ENCODE measurements at places on chromosomes 4 and X. TPM values are rescaled to one million over a fixed set of nuclear protein-coding genes. Genes with fewer than 3 reads are reported as not detected.

- no peaks in the 10 kb centered on the region for H3K4me1 ChIP-seq
- no peaks in the 10 kb centered on the region for H3K36me3 ChIP-seq
Measured at GRCh38 chr4:99815597-99816011, 1.0 kb upstream of the DAPP1 start.

DNA sequence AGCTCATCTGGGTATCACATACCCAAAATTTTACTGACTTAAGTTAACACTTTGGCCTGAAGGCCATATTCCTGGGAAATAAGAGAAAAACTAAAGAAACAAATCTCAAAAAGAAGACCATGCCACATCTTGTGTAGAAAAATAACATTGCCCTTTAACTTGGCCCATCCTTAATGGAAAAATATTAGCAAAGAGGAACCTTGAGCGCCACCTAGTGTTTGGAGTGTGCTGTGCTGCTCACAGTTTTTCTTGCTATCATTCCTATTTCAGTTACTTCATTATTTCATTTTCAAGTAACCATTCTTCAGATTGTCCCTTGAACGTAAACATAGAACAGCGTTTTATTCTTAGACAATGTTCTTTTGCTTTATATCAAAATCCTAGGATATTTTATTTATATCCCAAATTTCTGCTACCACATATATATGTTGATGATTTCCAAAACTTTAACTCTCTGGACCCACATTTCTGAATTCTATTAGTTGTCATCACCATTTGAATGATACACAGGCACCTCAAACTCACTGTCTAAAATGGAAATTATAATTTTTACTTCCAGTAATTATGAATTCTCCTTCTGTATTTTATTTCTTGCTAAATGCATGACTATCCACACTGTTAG, 999.0 kb upstream of the ADGRL3 start:
- peak; percentile 64 for DNase-seq
- H3K4me3 ChIP-seq: no peak overlapping the region
- H3K27ac ChIP-seq: no peak overlapping the region
- no peaks in the 10 kb centered on the region for H3K27me3 ChIP-seq
- no peaks in the 10 kb centered on the region for H3K4me1 ChIP-seq

GRCh38 chr4:126221282-126221681, 906.5 kb downstream of the FAT4 start:
- DNase-seq: no peak
- H3K27ac ChIP-seq: no peak overlapping the region
- H3K27me3 ChIP-seq: no peaks in the 10 kb centered on the region
- no peak overlapping the region for H3K4me3 ChIP-seq
- no peaks in the 10 kb centered on the region for H3K36me3 ChIP-seq

DNA sequence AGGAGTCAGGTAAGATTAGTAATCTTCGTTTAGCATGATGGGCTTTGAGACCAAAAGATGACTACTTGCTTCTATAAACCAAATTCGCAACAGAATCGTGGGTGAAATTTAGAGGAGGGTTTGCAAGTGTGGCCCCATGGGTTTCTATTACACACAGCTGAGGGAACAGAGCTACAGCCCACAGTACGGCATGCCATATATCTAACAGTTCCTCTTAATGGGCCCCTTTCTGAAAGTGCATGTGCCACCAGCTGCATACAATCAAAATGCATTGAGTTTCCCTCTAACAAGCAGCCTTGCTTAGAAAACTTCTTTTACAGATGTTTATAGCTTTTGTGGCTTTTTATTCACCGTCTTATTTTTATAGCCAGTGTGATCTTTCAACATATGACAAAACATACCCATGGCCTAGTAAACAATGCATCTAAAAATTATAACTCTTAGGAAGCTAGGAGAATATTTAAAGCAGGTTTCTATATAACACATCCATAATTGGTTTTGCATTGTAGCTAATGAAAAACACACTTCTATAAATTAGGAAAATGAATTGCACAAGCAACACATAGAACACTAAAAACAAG, 202.1 kb downstream of the PRDM5 start:
- H3K4me1 ChIP-seq: no peaks in the 10 kb centered on the region
- no peak overlapping the region for H3K27ac ChIP-seq
- no peaks in the 10 kb centered on the region for H3K27me3 ChIP-seq
- no peak for DNase-seq
- no peaks in the 10 kb centered on the region for H3K36me3 ChIP-seq
- H3K4me3 ChIP-seq: no peak overlapping the region

GRCh38 chr4:95676190-95676589, 127.4 kb upstream of the UNC5C start:
- H3K4me3 ChIP-seq: no peak overlapping the region
- H3K4me1 ChIP-seq: no peaks in the 10 kb centered on the region
- no peaks in the 10 kb centered on the region for H3K36me3 ChIP-seq
- H3K27me3 ChIP-seq: no peaks in the 10 kb centered on the region
- H3K27ac ChIP-seq: no peak overlapping the region
- DNase-seq: no peak

DNA sequence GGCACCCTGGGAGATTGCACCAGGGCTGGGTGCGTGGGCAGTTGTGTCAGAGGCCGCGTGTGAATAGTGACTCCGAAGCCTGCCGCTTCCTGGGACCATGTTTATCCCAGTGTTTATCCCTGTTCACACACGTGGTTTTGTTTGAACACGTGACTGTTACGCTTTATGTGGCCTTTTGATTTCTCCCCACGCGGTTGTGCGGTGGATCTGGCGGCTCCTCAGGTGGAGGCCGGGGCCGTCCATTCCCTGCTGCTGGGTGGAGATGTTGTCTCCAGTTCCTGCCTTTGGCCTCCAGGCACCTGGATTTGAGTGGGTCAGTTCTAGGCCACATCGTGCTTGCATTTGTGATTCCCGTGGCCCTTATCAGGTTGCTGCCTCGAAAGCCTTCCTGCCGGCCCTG, 35.1 kb downstream of the NELFA start:
- H3K27ac ChIP-seq: no peak overlapping the region
- H3K4me1 ChIP-seq: no peaks in the 10 kb centered on the region
- peaks cover 4% of the 10 kb centered on the region for H3K36me3 ChIP-seq

GRCh38 chr4:34932591-34932990, 1311.7 kb downstream of the ARAP2 start:
- DNase-seq: no peak
- no peaks in the 10 kb centered on the region for H3K36me3 ChIP-seq
- H3K27me3 ChIP-seq: no peaks in the 10 kb centered on the region
- no peaks in the 10 kb centered on the region for H3K4me1 ChIP-seq

DNA sequence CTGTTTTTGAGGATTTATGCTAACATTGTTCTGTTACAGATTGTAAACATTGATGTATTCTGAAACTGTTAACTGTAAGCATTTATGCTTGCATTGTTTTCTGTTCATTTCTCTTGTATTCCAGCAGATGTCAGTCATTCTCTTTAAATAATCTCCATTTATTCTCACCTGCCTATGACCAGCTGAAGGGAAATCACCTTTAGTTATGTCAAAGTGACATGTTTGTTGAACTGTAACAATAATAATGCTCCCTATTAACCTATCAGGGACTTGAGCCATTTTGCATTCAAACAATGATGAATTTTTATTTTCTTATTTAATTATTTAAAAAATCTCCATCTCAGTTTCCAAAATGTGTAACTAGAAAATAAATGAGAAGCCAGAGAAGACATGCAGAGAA, 58.0 kb downstream of the SPCS3 start:
- no peaks in the 10 kb centered on the region for H3K4me1 ChIP-seq
- H3K27me3 ChIP-seq: no peaks in the 10 kb centered on the region
- no peaks in the 10 kb centered on the region for H3K36me3 ChIP-seq
- no peak overlapping the region for H3K4me3 ChIP-seq
- no peak for DNase-seq

DNA sequence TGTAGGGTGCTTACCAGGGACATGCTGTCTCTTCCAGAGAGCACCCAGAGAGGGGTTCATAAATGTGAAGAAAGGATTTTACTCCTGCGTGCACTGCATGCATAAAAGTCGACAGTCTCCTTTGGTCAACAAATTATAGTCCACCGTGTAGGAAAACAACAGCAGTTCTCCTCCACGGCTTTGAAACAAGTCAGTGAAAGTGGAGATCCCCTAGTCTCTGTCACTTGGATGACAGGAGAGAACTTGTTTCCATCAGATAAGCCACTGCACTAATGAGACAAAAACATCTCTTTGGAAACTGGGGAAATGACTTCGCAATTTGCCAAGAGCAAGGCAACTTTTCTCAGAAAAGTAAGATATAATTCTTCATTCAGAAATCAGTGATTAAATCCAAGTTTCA, 9.7 kb downstream of the UNC5C start:
- H3K4me3 ChIP-seq: no peak overlapping the region
- no peak overlapping the region for H3K27ac ChIP-seq
- H3K27me3 ChIP-seq: no peaks in the 10 kb centered on the region
- DNase-seq: no peak
- no peaks in the 10 kb centered on the region for H3K36me3 ChIP-seq

The GCNA gene
- 2.8 TPM for total RNA-seq

The HTRA3 gene
- total RNA-seq: 0.66 TPM

The ENPEP gene
- 4.7 TPM for total RNA-seq

The FNIP2 gene
- total RNA-seq: 15.8 TPM

The ANKRD50 gene
- 7.0 TPM for total RNA-seq

The HSFX2 gene
- total RNA-seq: not detected

The CXCL10 gene
- not detected for total RNA-seq

The PACRGL gene
- total RNA-seq: 10.7 TPM

The SH3D19 gene
- total RNA-seq: 57.8 TPM

The JADE1 gene
- total RNA-seq: 30.2 TPM

The MGARP gene
- 0.26 TPM for total RNA-seq

Data from Caco-2 (cell line).